ENCODE measurements at places on chromosomes 13 and 19. TPM values are rescaled to one million over a fixed set of nuclear protein-coding genes. Genes with fewer than 3 reads are reported as not detected.

DNA sequence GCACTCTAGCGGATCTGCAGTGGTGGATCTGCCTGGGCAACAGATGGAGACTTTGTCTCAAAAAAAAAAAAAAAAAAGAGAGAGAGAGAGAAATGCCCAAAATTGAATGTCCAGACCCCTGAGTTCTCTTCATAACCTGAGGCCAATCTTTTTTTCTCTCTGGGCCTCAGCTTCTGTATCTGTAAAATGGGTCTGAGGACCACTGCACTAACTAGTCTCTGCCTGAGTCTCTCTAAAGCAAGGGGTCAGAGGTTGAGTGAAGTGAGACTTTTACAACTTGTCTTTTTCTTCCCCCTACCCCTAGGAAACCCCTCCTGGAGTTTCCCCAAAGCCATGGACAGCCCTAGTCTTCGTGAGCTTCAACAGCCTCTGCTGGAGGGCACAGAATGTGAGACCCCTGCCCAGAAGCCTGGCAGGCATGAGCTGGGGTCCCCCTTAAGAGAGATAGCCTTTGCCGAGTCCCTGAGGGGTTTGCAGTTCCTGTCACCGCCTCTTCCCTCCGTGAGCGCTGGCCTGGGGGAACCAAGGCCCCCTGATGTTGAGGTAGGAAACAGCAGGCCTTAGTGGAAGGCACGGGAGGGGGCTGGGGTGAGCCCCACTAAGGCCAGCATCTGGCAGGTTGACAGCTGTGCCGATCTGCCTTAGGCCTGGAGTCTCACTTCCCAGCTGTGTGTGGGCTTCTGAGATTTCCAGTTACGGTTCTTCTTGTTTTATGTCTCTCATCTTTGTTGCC is 1.8 kb downstream of the TMEM91 start:
- no peak for DNase-seq

GRCh38 chr13:109131698-109132257 is 502.4 kb downstream of the MYO16 start:
- DNase-seq, result no peak

- DNase-seq, result no peak
These were observed 8.1 kb downstream of the SARS2 start for GRCh38 chr19:38922482-38922881.

GRCh38 chr19:52786078-52786463 is 520 bp downstream of the ZNF600 start:
- DNase-seq, result peak; percentile 1

DNA sequence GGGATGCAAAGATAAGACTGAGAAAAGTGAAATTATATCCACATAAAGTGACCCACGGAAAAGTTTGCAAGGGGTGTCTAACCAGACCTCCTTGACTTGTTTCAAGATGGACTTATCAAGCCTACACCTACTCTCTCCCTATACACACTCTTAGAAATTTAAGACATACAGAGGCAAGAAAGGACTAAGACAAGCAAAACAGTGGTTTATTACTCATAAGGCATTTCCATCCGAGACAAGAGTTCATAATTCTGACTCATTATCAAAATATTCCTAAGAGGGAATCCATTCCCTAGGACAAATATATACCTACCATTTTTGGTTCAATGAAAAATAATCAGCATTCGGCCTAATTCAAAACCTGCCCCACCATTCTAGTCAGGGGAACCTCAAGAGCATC is 232.6 kb upstream of the GPC6 start:
- DNase-seq, result peak; percentile 75

DNA sequence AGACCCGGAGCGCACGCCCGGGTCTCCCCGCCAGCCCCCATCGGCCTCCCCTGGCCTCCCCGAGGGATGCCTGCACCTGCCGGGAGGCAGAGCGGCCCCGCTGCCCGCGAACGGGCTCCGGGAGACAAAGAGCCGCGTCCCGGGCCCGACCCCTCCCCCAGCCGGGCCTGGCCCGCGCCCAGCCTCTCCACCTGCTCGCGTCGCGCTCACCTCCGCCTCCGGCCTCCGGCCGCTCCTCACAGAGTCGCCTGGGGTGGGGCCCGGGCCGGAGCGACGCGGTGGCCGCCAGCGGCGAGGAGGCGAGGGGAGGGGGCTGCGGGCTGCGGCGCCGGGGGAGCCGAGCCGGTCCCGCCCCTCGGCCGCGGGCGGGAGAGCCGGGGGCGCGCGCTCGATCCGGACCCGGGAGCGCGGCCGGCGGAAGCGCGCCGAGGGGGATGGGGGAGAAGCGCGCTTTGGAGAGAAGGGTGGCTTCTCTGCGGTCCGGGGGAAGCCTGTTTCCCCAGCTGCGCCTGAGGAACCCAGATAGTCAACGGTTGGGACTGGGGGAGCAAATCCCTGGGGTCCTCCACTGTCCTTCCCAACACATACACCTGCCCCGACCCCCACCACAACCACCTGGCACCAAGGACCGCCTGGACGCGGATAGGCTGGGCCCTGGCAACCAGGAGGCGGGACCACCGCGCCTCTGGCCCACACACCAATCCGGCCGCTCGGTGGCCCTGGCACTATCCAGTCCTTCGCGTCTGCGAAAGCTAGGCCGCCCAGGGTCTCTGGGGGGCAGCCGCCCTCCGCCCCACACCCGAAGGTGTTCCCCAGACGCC is at the start of gene PRR36:
TSS of gene PRR36 (minus strand) at position 315 of the 821 bp plus-strand sequence. CDS start 701 bp downstream, outside the sequence.
- DNase-seq, result no peak

DNA sequence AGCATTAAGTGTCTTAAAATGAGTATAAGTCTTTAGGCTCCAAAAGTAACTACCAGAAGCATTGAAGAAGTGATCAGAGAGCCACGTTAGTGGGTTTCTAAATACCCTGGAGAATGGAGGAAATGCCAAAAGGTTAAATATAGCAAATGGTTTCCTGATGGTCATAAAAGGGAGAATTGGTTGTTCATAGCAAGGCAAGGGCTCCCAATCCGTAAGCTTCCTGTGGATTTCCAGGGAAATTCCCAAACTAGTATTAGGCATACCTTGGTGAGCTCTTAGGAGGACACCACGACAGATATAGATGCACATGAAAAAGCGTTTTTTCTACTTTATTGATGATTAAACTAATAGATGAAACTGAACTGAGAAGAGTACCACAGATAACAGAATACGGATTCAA is 410.9 kb downstream of the FOXO1 start:
- DNase-seq, result no peak

DNA sequence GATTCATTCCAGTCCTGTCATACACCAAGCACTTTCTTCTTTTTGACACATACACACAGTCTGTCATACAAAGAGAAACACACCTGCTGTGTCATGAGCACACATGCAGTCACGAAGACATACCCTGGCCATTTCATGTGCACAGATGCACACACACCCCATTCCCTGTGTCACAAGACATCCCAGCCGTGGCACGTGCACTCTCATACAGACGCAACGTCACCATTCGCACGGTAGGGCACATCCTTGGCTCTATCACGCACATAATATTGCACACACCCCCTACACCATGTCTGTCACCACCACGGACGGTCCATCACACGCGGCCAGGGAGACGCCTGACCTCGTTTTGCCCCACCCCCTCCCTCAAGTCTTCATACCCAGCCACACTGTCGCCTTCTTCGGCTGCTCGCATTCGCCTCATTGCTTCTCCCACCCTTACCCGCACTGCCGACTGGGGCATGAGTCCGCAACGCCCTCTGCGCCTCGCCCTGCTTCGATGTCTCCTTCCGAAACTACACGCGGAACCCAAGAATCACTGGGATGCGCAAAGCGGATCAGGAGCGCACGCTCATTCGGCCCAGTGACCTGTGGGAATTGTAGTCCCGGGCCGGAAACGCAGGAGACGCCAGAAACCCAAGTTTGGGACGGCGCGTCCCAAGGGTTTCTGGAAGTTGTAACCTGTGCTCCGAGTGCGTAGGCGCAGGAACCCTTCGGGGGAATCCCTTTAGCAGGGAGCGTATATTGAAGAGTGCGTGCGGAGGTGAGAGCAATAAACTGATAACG is 6.8 kb upstream of the ZNF283 start:
- DNase-seq, result no peak

DNA sequence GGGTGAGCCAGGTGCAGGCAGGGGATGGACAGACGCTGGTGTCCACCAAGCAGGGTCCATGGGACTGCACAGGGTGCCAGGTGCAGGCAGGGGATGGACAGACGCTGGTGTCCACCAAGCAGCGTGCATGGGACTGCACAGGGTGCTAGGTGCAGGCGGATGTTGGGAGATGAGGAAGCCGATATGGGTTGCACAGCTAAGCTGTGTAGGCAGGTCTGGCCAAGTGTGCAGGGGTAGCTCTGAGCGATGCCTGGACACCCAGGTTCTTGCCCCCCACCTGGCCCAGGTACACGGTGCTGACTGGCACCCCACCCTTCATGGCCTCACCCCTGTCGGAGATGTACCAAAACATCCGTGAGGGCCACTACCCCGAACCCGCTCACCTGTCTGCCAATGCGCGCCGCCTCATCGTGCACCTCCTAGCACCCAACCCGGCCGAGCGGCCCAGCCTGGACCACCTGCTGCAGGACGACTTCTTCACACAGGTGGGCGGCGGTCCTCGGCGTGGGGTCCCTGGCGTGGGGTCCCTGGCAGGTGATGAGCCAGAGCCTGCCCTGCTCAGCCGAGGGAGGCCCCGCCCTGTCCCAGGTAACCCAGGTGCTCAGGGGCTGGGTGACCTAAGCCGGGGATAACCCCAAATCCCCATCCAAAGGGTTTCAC is 3.9 kb downstream of the PLK5 start:
- DNase-seq, result no peak

GRCh38 chr13:111630406-111630805 is 310.0 kb downstream of the TEX29 start:
- no peak for DNase-seq

- no peak for DNase-seq
These were observed 1.4 kb upstream of the SAMD1 start for GRCh38 chr19:14091813-14092462.

DNA sequence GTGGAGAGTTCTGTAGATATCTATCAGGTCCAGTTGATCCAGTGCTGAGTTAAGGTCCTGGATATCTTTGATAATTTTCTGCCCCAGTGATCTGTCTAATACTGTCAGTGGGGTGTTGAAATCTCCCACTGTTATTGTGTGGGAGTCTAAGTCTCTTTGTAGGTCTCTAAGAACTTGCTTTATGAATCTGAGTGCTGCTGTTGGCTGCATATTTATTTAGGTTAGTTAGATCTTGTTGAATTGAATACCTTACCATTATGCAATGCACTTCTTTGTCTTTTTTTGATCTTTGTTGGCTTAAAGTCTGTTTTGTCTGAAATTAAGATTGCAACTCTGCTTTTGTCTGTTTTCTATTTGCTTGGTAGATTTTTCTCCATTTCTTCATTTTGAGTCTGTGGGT is 15.4 kb downstream of the AP1M1 start:
- DNase-seq, result no peak

DNA sequence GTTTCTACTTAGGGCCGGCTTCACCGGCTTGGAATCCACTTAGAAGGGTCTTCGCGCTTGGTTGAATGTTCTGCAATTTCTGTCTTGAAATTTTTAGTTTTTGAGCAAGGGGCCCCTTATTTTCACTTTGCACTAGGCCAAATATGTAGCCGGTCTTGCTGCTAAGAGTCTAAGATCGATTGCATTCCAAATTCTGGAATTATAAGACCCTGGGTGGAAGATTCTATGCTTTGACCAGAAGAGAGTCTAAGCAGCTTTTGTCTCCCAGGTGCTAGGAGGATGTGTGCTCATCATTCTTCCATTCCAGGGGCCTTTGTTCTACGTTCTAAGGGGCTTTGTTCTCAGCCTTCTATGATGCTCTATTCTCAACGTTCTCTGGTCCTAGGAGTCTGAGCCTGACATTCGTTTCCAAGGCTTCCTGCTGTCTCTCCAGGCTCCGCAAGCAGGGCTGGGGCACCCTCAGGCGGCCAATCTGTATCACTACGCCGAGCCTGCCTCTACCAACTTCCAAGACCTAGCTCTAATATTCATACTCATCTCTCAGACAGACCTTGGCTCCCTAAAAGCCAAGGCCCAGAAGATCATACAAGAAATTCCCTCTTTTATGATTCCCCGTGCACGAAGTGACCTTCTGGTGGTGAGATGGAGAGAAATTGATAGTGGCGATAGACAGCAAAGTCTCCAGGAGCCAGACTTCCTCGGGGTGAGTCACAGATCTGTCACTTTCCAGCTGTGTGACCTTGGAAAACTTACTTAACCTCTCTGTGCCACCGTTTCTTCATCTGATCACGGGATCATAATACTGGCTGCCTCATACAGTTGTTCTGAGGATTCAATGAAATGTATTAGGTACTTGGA is 982 bp upstream of the DACT3 start:
- peak; percentile 81 for DNase-seq

DNA sequence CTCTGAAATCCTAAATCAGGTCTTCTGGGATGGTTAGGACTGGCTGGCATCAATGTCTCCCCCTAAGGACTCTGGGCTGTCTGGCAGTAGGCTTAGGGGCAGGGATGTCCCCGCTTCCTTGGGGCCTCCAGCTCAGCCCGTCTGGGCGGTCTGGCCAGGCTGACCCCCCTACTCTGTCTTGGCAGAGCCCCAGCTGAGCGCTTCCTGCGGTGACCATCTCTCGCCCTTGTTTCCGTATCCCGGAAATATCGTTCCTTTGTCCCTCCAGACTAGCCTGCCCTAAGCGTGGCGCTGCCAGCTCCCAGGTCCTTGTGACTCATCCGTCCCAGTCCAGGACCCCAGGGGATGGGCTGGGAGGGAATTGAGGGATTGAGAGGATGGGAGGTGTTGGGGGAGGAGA is 11.3 kb downstream of the GTPBP3 start:
- DNase-seq, result peak; percentile 15

DNA sequence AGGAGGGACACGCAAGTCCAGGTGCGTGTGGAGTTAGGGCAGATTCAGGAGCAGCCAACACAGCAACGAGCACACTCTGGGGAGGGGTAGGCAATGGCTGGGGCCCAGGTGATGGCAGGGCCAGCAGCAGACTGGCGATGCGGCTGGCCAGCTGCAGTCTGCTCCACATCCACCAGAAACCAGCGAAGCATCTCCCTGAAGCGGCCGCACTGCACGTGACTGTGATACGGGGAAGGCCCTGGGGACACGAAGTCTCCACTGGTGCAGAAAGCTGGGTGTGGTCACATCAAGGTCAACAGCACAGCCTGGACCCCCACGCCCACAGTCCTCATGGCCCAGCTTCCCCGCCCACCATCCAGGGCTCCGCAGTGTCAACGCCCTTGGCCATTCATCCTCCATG is 21.3 kb upstream of the EPHX3 start:
- DNase-seq, result no peak

- no peak for DNase-seq
These were observed 61.3 kb downstream of the CELF5 start for GRCh38 chr19:3285647-3286176.

DNA sequence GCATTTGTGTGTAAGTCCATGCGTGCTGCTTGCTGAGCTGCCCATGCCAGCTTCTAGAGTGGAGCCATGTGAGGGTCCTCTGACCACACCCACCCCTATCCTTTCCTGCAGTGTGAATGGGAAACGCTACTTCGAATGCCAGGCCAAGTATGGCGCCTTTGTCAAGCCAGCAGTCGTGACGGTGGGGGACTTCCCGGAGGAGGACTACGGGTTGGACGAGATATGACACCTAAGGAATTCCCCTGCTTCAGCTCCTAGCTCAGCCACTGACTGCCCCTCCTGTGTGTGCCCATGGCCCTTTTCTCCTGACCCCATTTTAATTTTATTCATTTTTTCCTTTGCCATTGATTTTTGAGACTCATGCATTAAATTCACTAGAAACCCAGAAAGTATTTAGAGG is 10.3 kb downstream of the TBCB start:
- DNase-seq, result no peak

- no peak for DNase-seq
These were observed 1.6 kb upstream of the SLC7A10 start for GRCh38 chr19:33227242-33227650.

- DNase-seq, result peak; percentile 87
These were observed 1.4 kb upstream of the BCL3 start for GRCh38 chr19:44746946-44747738.

The DCT gene
- not detected for total RNA-seq

The ZSCAN4 gene
- 0.13 TPM for total RNA-seq

The CRX gene
- total RNA-seq, result not detected

The IRGC gene
- not detected for total RNA-seq

The CLDND2 gene
- not detected for total RNA-seq

All from bronchial epithelial cell (primary cell).